T-helper 2 cell (primary cell): ENCODE measurements at places on chromosomes 4 and X.

DNA sequence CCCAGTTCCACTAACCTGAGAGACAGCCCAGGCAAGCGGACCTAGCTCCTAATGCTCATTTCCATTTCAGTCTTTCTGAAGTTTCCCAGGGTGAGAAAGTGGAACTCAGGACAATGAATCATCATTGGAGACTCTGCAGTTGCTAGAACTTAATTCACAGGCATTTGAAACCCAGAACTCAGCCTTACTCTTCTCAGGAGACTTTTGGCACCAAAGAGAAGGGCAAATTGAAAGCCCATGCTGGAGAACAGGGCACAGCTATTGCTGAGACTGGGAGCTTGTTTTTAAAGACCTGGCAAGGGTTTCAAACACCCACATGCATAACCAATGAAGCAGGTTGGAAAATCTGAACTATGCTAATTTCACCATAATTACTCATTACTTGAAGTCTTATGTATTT lies 36.0 kb downstream of the BST1 start:
- DNase-seq, result no peak

DNA sequence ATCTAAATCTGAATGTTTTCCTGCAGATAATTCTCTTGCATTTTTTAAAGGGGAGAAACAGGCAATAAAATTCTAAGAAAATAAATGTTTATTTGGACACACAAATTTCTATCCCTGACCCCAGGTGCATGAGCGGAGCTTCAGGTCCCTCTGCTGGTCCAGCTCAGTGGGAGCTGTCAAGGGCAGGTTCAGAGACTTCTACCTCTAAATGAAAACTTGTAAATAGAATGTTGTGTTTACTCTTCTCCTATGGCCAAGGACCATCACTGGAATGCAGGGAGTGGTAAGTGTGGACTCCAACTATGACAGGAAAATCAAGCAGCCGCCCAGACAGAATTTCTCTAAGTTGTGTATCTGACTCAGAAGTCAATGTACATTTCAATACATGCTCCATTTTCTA lies 148.6 kb upstream of the TTC29 start:
- DNase-seq, result no peak

GRCh38 chr4:133347409-133347808 lies 198.3 kb downstream of the PCDH10 start:
- DNase-seq, result no peak

- DNase-seq, result no peak
These were observed 581.0 kb downstream of the C4orf33 start for GRCh38 chr4:129676934-129677333.

DNA sequence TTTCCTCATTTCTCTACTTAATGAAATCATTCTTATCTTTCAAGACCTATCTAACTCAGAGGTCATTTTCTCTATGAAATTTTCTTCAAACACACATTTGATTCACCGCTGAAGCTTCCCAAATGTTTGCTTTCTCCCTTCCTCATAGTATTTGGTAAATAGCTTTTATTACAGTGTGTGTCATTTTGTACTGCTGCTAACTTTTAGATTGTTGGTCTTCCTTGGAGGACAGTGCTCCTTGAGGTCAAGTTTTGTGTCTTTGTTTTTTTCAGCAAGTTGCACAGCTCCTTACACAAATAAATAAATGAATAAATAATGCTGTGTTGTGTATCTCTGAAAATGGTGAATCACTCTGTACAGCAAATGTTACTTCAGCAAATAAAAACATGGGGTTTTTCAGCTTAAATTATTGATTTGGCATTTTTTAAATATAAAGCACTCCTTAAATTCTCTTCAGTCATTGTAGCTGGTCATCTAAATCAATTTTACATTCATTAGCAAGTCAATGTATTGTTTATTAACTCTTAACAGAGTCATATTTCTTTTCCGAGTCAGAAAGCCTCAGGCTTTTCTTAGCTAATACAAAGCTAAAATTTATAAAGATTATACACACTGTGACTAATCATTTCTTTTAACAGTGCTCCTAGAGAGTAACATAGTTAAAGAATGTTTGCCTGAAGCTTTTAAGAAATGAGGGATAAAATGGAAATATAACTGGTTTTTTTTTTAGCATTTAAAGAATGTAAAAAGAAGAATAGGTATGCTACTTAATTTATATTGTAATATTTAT lies 30.1 kb upstream of the MAD2L1 start:
- no peak for DNase-seq

DNA sequence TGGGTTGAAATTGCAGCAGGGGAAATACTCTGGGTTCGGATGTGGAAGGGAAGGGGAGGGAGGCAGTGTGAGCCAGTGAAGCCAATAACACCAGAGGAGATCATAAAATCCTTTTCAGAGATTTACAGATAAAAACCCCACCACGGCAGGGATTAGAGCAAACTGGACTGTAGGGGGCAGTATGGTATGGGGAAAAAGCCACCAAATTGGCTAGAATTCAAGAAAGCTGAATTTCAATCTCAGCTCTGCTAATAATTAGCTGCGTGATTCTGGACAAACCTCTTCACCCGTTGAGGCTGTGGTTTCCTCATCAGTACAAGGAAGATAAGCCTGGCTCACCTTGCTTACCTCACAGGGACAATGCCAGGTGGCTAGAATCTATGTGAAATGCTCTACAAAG lies 108.1 kb downstream of the ATG4A start:
- DNase-seq, result no peak

DNA sequence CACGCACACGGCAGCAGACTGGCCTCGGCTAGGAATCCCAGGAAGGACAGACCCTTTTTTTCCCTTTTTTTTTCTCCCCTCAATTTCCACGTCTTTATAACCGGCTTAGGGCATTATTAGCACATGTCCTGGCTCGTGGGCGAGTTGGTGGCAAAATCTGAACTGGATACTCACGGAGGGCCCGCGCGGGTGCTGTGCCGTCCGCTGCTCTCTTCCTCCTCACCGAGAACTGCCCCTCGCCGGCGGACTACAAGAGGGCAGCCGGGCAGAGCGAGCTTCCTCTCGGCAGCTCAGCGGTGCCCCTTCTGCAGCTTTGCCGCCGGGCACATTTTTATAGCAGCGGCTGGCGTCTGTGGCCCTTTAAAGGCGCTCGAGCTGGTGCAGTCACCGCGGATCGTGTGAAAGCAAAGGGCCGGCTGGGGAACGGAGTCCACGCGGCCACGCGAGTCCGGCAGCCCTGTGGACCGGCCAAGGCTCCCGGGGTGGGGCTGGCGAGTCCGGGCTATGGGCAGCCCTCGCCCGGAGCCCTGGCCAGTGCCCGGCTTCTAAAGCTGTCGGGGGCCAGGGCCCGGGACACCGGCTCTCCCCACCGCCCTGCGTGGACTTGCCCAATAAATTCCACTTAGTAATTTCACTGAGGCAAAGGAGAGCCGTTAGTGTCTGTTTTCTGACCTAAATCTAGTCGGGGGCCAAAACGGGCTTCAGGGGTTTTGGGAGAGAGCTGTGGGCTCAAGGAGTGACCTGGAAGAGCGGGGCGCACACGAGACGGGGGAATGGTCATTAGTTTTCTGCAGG lies 1.3 kb upstream of the CITED1 start:
- peak; percentile 12 for DNase-seq

GRCh38 chr4:98967786-98968329 lies 27.7 kb upstream of the METAP1 start:
- no peak for DNase-seq

GRCh38 chr4:48804584-48805301 lies 24.7 kb upstream of the FRYL start:
- no peak for DNase-seq

DNA sequence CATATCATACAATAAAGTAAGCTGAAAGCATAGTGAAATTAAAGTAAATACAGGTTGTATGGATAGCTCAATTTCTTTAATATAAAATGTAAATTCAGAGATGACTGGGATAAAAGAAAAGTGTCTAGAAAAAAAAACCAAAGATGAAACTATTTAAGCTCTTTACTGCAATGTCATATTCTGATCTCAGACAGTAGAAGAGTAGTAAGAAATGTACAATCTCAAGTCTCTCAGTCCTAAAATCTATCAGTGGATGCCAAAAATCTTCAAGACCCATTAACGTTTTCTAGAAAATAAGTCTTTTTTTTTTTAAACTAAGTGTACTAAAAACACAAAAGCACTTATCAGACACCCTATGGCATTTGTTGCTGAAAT lies 13.8 kb downstream of the MGARP start:
- no peak for DNase-seq

DNA sequence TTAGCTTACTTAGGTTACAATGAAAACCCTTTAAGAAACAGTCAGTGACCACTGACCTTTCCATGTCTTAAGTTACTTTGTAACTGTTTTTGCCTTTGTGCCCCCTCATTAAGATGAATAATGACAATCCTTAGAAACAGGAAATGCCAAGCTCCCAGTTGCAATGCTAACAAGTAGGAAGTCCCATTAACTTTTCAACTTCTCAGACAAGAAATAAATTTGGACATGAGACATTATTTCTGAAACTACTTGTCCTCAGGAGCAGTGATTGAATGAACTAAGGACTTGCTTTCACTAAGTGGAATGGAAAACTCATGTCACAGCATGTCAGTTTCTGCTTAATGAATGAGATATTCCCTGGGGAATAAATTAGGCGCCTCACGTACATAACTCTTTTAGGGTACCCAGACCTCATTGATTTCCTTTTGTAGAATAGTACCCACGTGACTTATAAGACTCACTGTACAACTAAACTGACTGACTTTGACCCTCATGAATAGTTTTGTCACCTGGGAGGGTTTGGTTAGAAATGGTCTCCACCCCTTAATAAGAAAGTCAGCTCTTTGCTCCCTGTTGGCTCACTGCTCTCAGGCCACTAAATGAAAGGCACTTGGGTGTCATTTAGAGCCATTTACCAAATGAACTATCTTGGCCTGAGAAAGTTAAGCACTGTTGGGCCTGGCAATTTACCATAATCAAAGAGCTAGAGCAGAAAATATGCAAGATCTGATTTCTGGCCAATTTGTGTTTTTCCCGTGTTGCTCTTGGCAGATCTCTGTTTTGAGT lies 383.9 kb downstream of the RPA4 start:
- no peak for DNase-seq

- DNase-seq, result peak; percentile 59
These were observed 78.9 kb downstream of the NDST3 start for GRCh38 chr4:118113220-118113619.

DNA sequence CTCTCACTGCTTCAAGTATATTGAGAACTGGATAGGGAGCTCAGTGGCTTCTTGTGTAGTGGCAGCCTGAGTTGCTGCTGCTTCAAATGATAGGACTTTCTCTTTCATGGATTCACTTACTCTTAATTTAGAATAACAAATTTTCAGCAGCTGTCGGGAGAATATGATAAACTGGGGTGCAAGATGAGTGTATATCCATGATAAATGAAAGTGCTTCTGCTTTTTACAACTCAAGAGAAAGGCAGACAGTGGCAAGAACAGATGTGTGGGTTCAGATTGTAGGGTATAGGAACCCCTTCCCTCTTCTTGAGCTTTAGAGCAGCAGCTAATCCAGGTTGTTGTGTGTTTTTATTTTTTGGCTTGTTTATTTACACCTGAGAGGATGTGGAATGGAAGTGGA lies 1.0 kb downstream of the SH3BGRL start:
- no peak for DNase-seq

DNA sequence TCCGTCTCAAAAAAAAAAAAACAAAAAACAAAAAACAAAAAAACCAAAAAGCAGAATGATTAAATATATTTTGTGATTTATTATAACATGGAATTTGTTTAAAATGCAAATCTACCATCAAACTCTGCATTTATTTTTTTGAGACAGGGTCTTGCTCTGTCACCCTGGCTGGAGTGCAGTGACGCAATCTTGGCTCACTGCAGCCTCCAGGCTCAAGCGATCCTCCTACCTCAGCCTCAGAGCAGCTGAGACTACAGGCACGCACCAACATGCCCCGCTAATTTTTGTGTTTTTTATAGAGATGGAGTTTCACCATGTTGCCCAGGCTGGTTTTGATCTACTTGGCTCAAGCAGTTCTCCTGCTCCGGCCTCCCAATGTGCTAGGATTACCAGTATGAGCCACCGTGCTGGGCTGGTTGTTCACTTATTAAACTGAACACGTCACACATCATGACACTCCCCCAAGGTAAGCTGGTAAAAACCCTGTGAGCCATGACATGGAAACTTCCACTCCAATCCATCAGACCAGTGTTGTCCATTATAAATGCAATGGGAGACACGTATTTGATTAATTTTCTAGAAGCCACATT lies 45.7 kb downstream of the RBM47 start:
- no peak for DNase-seq

DNA sequence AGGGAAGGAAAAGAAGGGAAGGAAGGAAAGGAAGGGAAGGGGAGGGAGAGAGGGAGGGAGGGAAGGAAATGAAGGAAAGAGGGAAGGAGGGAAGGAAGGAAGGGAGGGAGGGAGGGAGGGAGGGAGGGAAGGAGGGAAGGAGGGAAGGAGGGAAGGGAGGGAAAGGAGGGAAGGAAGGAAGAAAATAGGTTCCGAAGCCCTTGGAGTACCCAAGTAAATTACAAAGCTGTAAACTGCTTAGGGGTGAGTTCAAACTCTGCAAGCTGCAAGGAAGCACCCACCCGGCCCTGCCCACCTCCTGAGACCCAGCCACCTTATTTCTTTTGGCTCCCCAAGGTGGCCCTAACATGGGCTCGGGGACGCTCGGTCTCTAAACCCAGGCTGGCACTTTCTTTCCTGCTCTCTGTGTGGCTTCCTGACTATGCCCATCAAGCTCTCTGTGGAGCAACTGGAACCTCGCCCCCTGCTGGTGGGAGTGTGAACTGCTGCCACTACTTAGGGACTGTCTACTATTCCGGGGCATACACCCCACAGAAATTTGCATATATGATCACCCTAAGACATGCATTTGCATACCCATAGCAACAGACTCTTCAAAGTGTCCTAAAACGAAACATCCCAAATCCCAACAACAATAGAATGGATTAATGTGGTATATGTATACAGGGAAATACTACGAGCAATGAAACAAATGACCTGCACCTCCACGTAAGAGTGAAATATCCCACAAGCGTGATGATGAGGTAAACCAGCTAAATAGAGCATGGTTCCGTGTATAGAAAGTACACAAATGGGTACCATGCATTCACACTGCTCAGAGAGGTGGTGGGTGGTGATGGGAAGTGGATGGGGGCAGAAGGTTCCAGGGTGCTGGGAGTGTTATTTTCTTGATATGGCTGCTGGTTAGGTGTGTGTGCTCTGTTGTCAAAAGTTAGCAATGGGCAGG lies 151.7 kb upstream of the TBL1X start:
- DNase-seq, result peak; percentile 70

- DNase-seq, result no peak
These were observed 11.2 kb downstream of the TMEM184C start for GRCh38 chr4:147628415-147628814.

DNA sequence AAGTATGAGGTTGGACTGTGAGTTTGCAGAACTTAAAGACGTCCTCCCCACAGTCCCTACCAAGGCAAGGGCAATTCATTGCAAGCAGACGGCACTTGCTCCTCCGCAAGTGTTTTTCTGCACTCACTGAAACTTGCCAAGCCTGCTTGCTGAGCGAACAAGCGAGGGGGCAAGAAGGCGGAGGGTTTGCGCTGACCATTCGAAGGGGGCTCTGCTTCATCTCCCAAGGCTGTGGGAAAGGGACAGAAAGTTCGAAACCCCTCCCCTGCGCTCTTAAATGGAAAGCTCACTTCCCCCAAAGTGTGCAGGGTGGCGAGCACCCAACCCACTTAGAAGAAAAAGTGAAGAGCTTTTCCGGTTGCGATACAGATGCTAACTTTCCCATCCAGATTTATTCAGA lies 1.4 kb downstream of the MID1 start:
- no peak for DNase-seq

- no peak for DNase-seq
These were observed 36.7 kb downstream of the FGFRL1 start for GRCh38 chr4:1047976-1048772.
